ENCODE measurements at places on chromosomes 12 and 14. TPM values are rescaled to one million over a fixed set of nuclear protein-coding genes. Genes with fewer than 3 reads are reported as not detected.

Gene GSKIP
- total RNA-seq = 19.3 TPM

Gene KRT75
- total RNA-seq = 0.19 TPM

Gene C1S
- total RNA-seq = 45.5 TPM

Gene GDF3
- total RNA-seq = not detected

Gene C12orf54
- not detected for total RNA-seq

Gene VRTN
- not detected for total RNA-seq

Gene RBM19
- 16.4 TPM for total RNA-seq

Gene IL31
- total RNA-seq = not detected

Gene TMEM63C
- 1.0 TPM for total RNA-seq

Gene RNASE7
- total RNA-seq = not detected

Gene TAS2R19
- total RNA-seq = not detected

Gene KLHL33
- total RNA-seq = not detected

Gene SLC17A8
- total RNA-seq = not detected

Gene MORN3
- total RNA-seq = 0.27 TPM

Gene GPR68
- 0.12 TPM for total RNA-seq

Gene ENO2
- 38.3 TPM for total RNA-seq

Gene RNU6-7
- not detected for total RNA-seq

Gene SLC39A2
- not detected for total RNA-seq

Gene LIN7A
- total RNA-seq = 0.42 TPM

Gene KRT2
- total RNA-seq = not detected

Gene CNTN1
- 56.7 TPM for total RNA-seq

Gene NID2
- 19.2 TPM for total RNA-seq

Gene COA8
- 46.2 TPM for total RNA-seq

Gene RBM23
- total RNA-seq = 58.1 TPM
